ENCODE measurements at places on chromosomes 16 and 17. TPM values are rescaled to one million over a fixed set of nuclear protein-coding genes. Genes with fewer than 3 reads are reported as not detected.

The TEKT5 gene
- total RNA-seq: not detected

- DNase-seq: no peak
These were observed 7.8 kb upstream of the CCL15 start for GRCh38 chr17:36008998-36009665.

The MPP3 gene
- 31.5 TPM for total RNA-seq

- no peak for DNase-seq
These were observed at the start of gene SLC46A1 for GRCh38 chr17:28405632-28406472. TSS of gene SLC46A1 (minus strand) at chr17:28406212. CDS start at chr17:28406114, 98 bp downstream.

- no peak for DNase-seq
These were observed 56.9 kb upstream of the TEKT3 start for GRCh38 chr17:15398291-15398690.

DNA sequence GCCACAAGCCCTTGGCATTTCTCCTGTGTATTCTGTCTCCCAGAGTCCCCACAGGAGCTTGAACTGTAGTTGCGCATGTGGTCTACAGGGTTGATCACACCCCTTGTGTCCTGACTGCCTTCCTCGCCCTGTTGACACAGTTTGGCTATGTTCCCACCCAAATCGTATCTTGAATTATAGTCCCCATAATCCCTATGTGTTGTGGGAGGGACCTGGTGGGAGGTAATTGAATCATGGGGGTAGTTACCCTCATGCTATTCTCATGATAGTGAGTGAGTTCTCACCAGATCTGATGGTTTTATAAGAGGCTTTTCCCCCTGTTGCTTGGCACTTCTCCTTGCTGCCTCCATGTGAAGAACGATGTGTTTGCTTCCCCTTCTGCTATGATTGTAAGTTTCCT is 21.2 kb downstream of the ADAD2 start:
- no peak for DNase-seq

- no peak for DNase-seq
These were observed 5.5 kb downstream of the CYLD start for GRCh38 chr16:50747207-50747956.

- DNase-seq: no peak
These were observed 15.5 kb downstream of the TK2 start for GRCh38 chr16:66534376-66534799.

The SKA2 gene
- 55.7 TPM for total RNA-seq

The TIMP2 gene
- 187 TPM for total RNA-seq

DNA sequence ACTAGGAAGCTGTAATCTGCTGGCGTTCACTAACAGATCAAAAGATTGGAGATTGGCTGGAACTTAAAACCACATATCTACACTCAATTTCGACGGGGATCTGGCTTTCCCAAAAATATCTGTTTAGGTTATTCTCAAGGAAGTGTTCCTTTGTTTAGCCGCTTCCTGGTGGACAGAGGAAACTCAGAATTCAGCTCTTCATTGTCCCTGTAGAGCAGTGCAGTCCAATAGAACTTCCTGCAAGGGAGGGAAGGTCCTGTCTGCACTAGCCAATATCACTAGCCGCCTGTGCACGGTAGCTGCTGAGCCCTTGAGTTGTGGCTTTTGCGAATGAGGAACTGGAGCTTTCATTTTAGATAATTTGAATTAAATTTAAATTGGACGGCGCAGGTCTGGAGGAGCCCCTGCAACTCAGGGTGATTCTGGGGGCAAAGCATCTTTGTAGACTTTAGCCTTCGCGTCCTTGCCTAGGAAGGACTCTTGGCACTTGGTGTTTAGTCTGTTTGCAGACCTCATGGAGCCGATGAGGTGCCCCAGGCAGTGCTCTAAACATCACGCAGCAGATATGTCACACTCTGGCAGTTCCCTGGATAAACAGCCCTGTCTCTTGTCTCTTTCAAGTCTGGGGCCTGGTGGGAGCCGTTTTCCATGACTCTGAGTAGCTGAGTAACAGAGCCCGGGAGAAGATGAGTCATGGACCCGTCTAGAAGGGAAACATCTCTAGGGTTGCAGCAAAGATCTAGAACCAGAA is 122.2 kb downstream of the CCDC182 start:
- no peak for DNase-seq

- DNase-seq: no peak
These were observed 138.4 kb downstream of the PRKCB start for GRCh38 chr16:23974223-23974622.

The FAM83G gene
- 3.1 TPM for total RNA-seq

The DNAAF8 gene
- total RNA-seq: 0.39 TPM
